ENCODE measurements at places on chromosomes 13 and 19. TPM values are rescaled to one million over a fixed set of nuclear protein-coding genes. Genes with fewer than 3 reads are reported as not detected.

GRCh38 chr19:2711172-2711874 is 8.8 kb upstream of the GNG7 start:
- no peak overlapping the region for H3K27ac ChIP-seq
- H3K27me3 ChIP-seq = peaks cover 8% of the 10 kb centered on the region
- H3K4me3 ChIP-seq = no peak overlapping the region
- H3K36me3 ChIP-seq = peaks cover 12% of the 10 kb centered on the region

DNA sequence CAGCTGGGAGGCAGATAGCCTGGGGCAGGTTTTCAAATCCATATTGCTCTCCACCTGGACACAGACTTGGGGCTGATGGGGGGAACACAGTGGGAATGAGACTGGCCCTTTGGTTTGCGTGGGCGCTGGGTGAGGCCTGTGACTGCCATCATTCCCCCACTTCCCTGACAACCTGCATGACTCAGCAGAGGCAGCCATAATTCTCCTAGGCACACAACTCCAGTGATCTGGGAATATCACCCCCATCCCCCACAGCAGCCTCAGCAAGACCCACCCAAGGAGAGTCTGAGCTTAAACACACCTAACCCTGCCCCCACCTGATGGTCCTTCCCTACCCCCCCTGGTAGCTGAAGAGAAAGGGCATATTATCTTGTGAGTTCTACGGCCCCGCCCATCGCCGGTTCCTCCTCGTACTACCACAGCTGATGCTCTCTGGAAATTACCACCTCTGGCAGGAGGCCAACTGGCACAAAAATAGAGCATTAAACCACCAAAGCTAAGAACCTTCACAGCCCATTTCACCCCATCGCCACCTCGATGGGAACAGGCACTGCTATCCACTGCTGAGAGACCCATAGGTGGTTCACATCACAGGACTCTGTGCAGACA is 71.0 kb downstream of the RNF17 start:
- H3K27me3 ChIP-seq = peaks cover 11% of the 10 kb centered on the region
- no peak for DNase-seq
- H3K36me3 ChIP-seq = no peaks in the 10 kb centered on the region

GRCh38 chr19:12647490-12648071 is 19.0 kb downstream of the MAN2B1 start:
- peak overlapping the region; percentile 76 for H3K4me3 ChIP-seq
- DNase-seq = peak; percentile 95
- peaks cover 6% of the 10 kb centered on the region for H3K36me3 ChIP-seq
- peaks cover 11% of the 10 kb centered on the region for H3K27me3 ChIP-seq
- H3K27ac ChIP-seq = peak overlapping the region; percentile 95

- H3K27ac ChIP-seq = no peak overlapping the region
- no peaks in the 10 kb centered on the region for H3K27me3 ChIP-seq
- no peak for DNase-seq
- peaks cover 11% of the 10 kb centered on the region for H3K4me1 ChIP-seq
Observed at GRCh38 chr13:95516492-95516891, 36.0 kb upstream of the CLDN10 start.

DNA sequence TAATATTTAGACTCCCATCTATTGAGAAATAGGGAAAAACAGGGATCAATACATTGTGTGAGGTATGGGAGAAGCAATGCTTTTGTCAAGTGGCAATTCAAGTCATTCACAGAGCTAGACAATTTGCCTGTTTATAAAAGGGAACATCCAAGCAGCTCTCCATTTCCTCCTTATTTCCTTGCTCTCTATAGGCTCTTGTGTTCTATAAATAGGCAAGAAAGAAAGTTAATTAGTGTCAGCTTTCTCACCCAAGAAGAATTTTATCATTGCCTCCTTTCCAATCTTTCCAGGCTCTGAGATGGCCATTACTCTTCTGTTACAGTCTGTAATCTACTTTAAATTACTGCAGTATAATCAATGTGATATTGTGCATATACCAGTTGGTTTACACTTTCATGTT is 199.9 kb downstream of the LHFPL6 start:
- H3K27me3 ChIP-seq = peaks cover 29% of the 10 kb centered on the region
- no peak overlapping the region for H3K4me3 ChIP-seq
- peaks cover 32% of the 10 kb centered on the region for H3K4me1 ChIP-seq
- no peaks in the 10 kb centered on the region for H3K36me3 ChIP-seq
- DNase-seq = no peak
- H3K27ac ChIP-seq = no peak overlapping the region

GRCh38 chr13:59016250-59016649 is 1147.5 kb downstream of the DIAPH3 start:
- H3K27me3 ChIP-seq = peaks cover 2% of the 10 kb centered on the region
- H3K4me3 ChIP-seq = no peak overlapping the region
- H3K4me1 ChIP-seq = peaks cover 14% of the 10 kb centered on the region
- no peaks in the 10 kb centered on the region for H3K36me3 ChIP-seq
- no peak overlapping the region for H3K27ac ChIP-seq

DNA sequence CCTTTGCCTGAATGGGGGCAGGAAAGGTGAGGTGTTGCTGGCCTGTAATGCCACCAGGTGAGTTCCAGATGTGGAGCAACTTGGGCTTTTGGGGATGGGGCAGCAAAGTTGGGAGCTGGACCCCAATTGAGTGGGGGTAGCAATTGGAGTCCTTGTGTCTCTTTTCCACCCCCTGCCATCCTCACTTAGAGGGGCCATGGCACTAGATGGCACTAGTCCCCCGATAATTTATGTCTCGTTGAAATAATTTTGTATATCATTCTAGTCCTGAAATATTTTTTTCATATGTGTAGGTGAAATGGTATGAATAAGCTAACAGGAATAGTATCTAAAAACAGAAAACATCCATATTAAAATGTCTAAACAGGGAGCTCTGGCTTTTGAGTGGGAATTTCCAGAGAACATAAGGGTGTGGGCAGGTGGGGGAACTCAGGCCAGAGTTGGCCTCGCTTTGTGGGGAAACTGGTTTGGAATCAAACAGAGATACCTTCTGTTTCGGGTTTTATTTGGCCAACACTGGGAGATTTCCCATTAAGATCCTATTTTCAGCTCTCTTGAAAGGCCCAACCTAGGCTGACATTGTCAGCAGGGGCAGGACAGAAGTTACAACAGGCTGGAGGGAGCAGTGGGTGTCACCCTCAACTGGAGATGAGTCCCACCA is 3.4 kb downstream of the ZNF576 start:
- no peaks in the 10 kb centered on the region for H3K27me3 ChIP-seq
- H3K36me3 ChIP-seq = no peaks in the 10 kb centered on the region
- H3K27ac ChIP-seq = no peak overlapping the region

DNA sequence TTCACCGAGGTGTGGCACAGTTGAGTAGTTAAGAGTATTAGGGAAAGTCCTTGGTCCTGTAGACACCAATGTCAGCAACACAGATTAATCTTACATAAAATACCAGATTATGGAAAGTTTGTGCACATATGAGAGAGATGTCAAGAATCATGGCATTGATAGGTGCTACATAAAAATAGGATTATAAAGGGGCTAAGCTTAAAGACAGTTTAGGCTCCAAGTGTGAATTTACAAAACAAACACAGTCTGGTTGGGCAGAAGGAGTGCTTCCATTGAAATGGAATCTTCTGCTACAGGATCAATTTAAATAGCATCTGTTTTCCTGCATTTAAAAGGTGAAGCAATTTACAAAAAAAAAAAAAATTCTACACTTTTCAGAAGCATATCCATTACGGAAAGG is 292.9 kb downstream of the DNAJC15 start:
- H3K4me1 ChIP-seq = peaks cover 54% of the 10 kb centered on the region
- H3K27me3 ChIP-seq = no peaks in the 10 kb centered on the region
- no peaks in the 10 kb centered on the region for H3K36me3 ChIP-seq
- H3K27ac ChIP-seq = peak overlapping the region; percentile 86
- H3K4me3 ChIP-seq = peak overlapping the region; percentile 43

GRCh38 chr13:21673539-21673788 is 2.6 kb downstream of the FGF9 start:
- no peak for DNase-seq
- peaks cover 42% of the 10 kb centered on the region for H3K4me1 ChIP-seq
- H3K36me3 ChIP-seq = no peaks in the 10 kb centered on the region
- peak overlapping the region; percentile 86 for H3K4me3 ChIP-seq

DNA sequence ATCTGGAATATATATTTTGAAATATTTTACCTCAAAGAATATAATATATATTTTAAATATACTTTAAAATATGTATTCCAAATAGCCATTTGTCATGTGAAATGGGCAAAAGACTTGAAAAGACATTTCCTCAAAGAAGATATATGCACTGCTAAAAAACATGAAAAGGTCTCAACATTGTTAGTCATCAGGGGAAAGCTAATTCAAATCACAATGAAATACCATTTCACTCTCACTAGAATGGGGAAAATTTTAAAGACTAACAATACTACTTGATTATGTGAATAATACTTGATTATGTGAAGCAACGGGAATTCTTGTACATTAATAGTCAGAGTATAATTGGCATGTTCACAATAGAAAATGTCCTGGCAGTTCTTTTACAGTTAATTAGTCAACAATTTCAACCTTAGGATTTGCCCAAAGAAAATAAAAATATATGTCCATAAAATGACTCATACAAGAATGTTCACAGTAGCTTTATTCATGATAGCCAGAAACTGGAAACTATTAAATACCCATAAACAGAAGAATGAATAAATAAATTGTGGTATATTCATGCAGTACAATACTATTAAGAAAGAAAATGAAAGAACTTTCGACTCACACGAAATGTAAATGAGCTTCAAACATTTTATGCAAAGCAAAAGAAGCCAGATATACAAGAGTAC is 6.8 kb upstream of the KBTBD6 start:
- 0 out of 2 replicates have a peak, but pooled peaks cover 1% of the 10 kb centered on the region for H3K36me3 ChIP-seq
- no peak overlapping the region for H3K27ac ChIP-seq
- no peak overlapping the region for H3K4me3 ChIP-seq
- H3K4me1 ChIP-seq = peaks cover 16% of the 10 kb centered on the region
- no peaks in the 10 kb centered on the region for H3K27me3 ChIP-seq
- DNase-seq = no peak

DNA sequence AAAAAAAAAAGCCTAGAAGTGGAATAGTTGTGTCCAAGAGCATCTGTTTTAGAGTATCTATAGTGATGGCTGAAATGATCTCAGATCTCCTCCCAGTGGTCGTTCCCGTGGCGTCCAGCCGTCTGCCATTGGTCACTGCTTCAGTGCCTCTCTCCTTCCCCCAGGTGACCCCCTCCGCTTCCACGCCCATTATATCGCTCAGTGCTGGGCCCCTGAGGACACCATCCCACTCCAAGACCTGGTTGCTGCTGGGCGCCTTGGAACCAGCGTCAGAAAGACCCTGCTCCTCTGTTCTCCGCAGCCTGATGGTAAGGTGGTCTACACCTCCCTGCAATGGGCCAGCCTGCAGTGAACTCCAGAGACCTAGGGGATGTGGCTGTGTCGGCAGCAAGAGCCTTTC is 1.9 kb downstream of the TSEN34 start:
- H3K27me3 ChIP-seq = peaks cover 3% of the 10 kb centered on the region
- H3K4me1 ChIP-seq = peaks cover 20% of the 10 kb centered on the region
- no peak for DNase-seq
- H3K36me3 ChIP-seq = peaks cover 32% of the 10 kb centered on the region
- H3K27ac ChIP-seq = peak overlapping the region; percentile 60

GRCh38 chr19:35462476-35462953 is 14.5 kb downstream of the FFAR2 start:
- H3K36me3 ChIP-seq = no peaks in the 10 kb centered on the region
- H3K4me3 ChIP-seq = no peak overlapping the region
- H3K27ac ChIP-seq = no peak overlapping the region
- no peaks in the 10 kb centered on the region for H3K27me3 ChIP-seq

GRCh38 chr13:30196025-30196424 is 111.3 kb downstream of the KATNAL1 start:
- H3K27ac ChIP-seq = no peak overlapping the region
- H3K27me3 ChIP-seq = no peaks in the 10 kb centered on the region
- no peak overlapping the region for H3K4me3 ChIP-seq
- peak; percentile 55 for DNase-seq
- H3K4me1 ChIP-seq = peaks cover 40% of the 10 kb centered on the region

- peaks cover 49% of the 10 kb centered on the region for H3K4me1 ChIP-seq
- H3K4me3 ChIP-seq = peak overlapping the region; percentile 83
- DNase-seq = no peak
- peaks cover 4% of the 10 kb centered on the region for H3K27me3 ChIP-seq
Observed at GRCh38 chr13:51804295-51805172, 571 bp upstream of the DHRS12 start.

ZGLP1 gene
- total RNA-seq = 8.9 TPM

PSG1 gene
- not detected for total RNA-seq

ASPDH gene
- not detected for total RNA-seq

GAS6 gene
- 33.7 TPM for total RNA-seq

MCEMP1 gene
- not detected for total RNA-seq

ATP4B gene
- not detected for total RNA-seq

ZNF763 gene
- total RNA-seq = 2.4 TPM
